AG10803 (cell line): ENCODE measurements at places on chromosomes 2 and 18.
A peak's percentile ranks its signal among the peaks of the same experiment; 100 is the strongest.

DNA sequence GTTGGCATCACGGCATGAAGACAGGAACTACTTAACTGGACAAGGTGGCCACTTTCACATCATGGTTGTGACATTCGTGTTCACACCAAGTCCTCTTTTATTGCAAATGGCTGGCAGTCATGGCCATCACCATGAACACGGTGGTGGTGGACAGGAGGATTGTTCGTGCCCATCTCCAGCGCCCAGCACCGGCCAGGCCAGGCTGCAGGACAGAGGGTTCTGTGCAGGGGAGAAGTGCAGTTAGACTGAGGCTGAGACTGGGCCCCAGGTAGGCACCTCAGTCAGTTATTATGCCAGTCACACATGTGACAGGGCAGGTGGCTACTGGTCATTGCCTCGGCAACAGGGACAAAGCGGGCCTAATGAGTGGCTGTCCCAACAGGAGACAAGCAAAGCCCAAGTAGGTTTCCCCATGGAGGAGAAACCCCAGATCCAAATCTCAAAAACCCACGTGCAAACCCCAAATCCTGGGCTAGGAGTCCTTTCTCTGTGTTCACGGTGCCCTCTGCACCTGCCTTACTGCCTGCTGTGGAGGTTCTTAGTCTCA is 468.1 kb upstream of the MYT1L start:
- no peak for DNase-seq

DNA sequence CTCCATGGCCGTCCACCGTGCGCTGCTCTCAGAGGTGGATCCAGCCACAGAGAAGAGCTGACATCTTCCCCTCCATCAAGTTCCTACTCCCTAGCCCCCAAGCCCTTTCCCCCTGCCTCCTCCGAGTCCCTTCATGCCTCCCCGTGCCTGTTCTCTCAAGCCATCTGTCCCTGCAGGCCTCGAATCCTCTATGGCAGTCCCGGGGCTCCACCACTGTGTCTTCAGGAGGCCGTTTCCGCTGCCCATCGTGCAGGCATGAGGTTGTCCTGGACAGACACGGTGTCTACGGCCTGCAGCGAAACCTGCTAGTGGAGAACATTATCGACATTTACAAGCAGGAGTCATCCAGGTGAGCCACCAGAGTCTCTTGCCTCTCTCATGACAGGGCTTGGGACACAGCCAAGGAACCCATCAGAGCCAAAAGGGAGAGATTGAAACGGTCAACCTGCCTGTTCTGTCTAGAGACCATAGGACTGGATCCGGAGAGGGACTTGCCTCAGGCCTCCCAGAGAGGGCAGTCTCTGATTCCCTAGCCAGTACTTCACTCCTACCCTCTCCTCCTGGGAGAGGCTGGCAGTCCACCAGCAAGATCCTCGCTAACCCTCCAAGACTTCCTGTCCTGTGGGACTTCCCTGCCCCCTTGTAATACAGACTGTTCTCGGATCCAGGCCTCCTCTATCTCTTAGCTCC is 9.7 kb downstream of the UCN start:
- DNase-seq = no peak

DNA sequence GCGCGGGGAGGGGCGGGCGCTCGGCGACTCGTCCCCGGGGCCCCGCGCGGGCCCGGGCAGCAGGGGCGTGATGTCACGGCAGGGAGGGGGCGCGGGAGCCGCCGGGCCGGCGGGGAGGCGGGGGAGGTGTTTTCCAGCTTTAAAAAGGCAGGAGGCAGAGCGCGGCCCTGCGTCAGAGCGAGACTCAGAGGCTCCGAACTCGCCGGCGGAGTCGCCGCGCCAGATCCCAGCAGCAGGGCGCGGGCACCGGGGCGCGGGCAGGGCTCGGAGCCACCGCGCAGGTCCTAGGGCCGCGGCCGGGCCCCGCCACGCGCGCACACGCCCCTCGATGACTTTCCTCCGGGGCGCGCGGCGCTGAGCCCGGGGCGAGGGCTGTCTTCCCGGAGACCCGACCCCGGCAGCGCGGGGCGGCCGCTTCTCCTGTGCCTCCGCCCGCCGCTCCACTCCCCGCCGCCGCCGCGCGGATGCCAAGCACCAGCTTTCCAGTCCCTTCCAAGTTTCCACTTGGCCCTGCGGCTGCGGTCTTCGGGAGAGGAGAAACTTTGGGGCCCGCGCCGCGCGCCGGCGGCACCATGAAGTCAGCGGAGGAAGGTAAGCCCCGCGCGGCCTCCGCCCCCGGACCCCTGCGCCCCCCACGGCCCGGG is at the start of gene NFATC1:
Gene NFATC1 (plus strand): TSS at position 170 of the 644 bp plus-strand sequence. CDS start 295 bp downstream, at position 465.
- DNase-seq = peak; percentile 77

- no peak for DNase-seq
Observed at GRCh38 chr18:2191180-2191790, 380.0 kb downstream of the METTL4 start.

DNA sequence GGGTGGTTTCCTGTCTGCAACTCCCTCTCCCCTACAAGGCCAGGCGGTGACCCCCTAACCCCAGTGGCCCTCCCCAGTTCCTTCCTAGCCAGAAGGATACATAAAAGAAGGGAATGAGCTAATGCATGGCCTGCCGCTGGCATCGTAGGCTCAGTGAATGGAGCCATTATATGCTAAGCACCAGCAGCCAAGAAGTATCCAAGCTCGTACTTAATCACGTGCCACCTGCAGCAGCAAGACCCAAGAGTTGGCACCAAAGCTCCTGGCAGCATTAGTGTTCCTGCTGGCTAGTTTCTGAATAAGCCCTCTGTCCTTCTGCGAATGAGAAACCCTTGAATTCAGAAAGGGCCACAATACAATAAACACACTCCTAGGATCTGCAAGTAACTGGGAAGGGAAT is 4.3 kb downstream of the DBI start:
- no peak for DNase-seq

DNA sequence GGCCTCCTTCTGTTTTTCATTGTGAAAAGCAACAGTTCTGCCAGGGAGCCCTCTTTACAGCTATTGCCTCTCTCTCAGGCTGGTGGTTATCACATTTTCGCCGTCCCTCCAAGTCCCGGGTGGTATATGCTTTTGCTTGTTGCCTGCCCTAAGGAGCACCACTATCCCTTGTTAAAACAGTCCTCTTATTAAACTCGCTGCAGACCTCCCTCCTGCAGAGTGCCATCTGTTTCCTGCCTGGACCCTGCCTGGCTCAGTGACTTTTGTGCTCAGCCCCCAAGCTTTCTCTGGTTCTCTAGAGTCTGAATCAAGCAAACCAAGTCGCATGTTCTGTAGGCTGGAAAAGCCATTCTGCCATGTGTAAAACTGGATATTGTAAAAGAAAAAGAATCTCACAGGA is 72.1 kb upstream of the FHL2 start:
- no peak for DNase-seq

GRCh38 chr2:36147670-36148390 is 207.7 kb upstream of the CRIM1 start:
- DNase-seq = no peak

- DNase-seq = no peak
Observed at GRCh38 chr18:27950648-27951228, 226.2 kb downstream of the CDH2 start.

DNA sequence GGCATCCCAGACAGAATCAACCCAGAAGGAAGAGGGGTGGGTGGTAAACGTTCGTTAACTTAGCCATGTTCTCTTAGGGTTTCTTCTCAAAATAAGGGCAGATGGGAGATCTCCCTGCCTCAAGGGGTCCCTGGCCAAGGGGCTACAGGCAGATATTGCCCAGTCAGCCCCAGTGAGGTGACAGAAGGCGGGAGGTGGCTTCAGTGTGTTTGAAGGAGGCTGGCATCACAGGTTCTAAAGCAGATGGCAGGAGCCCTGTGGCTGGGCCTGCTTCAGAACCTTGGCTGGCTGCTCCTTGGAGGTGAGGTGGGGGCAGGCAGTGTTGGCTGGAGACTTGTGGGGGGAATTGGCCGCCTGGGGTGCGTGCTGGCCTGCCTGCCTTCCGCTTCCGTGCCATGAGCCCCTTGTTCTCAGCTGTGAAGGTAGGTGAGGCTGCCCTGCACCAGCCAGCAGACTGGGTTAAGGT is 23.5 kb downstream of the HPCAL1 start:
- DNase-seq = no peak

- peak; percentile 11 for DNase-seq
Observed at GRCh38 chr2:55403256-55403998, 16.2 kb downstream of the CCDC88A start.

DNA sequence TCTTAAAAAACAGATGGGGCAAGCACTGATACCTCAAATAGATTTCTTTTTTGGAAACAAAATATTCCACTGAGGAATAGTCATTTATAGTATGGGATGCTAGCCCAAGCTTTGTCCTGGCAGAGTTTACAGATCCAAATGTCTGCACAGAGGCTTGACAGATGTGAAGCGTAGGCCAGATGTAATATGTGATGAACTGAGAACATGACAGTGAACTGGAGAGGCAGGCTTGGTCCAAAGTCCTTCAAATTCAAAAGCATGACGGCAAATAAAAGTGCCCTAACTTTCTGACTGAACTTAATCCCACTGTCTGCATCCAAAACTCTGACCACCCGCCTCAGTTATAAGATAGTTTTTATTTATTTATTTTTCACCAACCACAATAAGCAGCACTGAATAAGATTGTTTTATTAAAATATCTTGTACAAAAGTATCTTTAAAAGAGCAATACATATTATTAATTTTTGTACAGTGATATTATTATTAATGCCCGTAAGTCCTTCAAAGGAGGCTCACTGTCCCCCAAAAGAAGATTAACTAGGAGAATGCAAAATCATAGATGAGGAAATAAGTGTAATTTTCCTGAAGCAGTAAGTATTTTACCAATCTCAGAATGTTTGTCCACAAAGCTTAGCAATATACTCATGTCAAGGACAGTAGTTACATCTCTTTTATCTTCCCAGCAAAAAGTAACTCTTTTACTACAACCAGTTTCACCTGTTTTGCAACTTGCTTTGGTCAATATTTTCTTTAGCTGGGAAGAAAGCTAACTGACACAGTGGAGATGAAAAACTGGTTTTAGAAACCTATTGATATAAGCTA is 10.7 kb upstream of the SPOPL start:
- DNase-seq = no peak

DNA sequence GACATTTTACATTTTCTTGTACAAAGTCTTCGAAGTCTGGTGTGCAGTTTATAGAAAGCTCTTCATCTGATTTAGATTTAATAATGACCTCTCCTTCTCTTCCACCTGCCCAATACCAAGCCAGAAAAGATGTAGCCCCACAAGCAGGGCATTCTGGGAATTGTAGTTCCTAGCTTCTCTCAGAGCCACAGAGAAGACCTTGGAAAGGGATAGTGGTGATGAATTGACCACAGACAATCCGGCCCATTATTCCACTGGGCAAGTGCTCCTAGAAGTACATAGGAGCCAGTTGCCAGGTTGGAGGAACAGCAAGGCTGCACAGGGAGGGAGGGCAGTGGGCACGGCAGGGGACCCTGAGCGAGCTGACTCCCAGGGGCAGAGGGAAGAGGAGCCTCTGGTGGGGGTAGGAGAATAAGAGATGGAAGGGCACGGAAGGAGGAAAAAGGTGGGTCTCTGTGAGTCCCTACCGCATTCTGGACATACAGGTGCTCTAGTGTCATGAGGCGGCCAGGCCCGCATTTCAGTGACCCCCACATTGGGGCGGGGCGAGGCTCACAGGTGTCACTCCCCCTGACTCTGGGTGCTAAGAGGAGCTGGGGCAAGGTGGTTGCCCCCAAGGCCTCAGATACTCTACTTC is 152.5 kb upstream of the HAAO start:
- peak; percentile 54 for DNase-seq

GRCh38 chr2:65185012-65185411 is 42.6 kb upstream of the ACTR2 start:
- no peak for DNase-seq

DNA sequence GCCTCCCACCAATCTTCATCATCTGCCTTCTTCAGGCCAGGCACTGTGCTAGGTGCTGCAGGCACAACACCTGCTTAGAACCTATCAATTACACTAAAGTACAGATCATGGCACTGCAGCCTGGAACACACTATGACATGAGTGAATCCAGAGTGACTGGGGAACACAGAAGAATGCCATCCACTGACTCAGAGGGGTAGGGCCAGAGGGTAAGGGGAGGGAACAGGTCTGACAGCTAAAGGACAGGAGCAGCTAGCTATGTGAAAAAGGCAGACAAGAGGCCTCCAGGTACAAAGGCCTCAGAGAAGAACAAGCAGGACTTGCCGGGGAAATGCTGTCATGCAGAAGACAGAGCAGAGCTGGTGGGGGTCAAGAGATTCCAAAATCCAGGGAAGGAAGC is 53.3 kb upstream of the ACAA2 start:
- DNase-seq = no peak

GRCh38 chr2:157443090-157443489 is 799 bp downstream of the CYTIP start:
- DNase-seq = no peak

- DNase-seq = peak; percentile 26
Observed at GRCh38 chr2:159939946-159940345, 122.5 kb downstream of the PLA2R1 start.

GRCh38 chr18:27214831-27215230 is 29.7 kb upstream of the CHST9 start:
- no peak for DNase-seq

- DNase-seq = no peak
Observed at GRCh38 chr2:64696636-64697035, 42.9 kb upstream of the SERTAD2 start.

DNA sequence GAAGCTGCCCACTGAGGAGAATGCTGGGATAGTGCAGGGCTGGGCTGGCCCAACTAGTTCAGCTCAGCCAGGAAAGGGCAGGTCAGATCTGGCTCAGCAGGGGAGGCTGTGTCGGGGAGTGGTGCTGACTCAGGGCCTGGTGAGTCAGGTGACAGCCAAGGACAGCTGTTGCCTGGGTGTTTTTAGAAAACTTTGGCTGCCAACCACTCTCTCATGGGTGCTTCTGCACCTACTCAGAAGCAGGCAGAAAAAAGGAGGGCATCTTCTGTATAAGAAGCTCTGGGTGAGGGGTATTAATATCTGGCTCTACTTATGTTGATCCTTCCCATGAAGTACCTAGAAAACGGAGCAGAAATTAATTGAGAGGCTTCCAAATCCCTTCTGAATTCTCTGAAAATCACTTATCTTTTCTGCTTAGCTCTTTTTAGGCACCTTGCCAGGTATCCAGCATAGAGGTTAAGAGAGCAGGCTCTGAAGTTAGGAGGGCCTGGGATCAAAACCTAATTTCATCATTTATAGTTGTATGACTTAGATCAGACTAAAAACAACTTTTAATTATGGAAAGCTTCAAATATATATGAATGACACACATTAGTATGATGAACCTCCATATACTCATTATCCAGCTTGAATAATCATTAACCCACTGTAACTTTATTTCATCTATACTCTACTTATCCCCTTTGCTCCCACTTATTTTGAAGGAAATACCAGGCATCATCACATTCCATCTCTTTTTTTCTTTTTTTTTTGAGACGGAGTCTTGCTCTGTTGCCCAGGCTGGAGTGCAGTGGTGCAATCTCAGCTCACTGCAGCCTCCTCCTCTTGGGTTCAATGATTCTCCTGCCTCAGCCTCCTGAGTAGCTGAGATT is 15.5 kb upstream of the RAB10 start:
- DNase-seq = peak; percentile 78

DNA sequence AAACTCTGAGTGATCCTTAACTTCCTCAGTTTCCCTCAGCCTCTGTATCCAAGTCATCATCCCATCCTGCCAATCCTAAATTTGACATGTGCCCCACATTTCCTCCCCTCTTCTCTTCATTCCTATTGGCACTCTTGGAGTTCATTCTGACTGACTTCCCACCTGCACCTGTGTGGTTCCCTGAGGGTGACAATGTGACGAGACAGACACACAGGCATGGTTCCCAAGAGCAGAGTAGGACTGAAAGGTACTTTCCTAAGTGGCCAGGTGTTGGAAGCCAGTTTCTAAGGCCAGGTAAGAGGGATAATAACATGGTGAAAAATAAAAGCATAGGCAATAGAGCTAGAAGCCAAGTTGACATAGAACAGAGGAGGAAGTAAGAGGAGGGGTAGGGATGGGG is 24.2 kb upstream of the REG3G start:
- no peak for DNase-seq
